Stimulated activated CD8-positive, alpha-beta memory T cell treated with anti-CD3 and anti-CD28 coated beads, Interleukin-4, amount 100 ng/mL, for 1 hour (primary cell): ENCODE measurements at places on chromosomes 5 and 9.

GRCh38 chr5:81768935-81769452, 18.1 kb upstream of the SSBP2 start:
- DNase-seq, result no peak

- no peak for DNase-seq
These were observed 10.5 kb downstream of the LURAP1L start for GRCh38 chr9:12785260-12785770.

DNA sequence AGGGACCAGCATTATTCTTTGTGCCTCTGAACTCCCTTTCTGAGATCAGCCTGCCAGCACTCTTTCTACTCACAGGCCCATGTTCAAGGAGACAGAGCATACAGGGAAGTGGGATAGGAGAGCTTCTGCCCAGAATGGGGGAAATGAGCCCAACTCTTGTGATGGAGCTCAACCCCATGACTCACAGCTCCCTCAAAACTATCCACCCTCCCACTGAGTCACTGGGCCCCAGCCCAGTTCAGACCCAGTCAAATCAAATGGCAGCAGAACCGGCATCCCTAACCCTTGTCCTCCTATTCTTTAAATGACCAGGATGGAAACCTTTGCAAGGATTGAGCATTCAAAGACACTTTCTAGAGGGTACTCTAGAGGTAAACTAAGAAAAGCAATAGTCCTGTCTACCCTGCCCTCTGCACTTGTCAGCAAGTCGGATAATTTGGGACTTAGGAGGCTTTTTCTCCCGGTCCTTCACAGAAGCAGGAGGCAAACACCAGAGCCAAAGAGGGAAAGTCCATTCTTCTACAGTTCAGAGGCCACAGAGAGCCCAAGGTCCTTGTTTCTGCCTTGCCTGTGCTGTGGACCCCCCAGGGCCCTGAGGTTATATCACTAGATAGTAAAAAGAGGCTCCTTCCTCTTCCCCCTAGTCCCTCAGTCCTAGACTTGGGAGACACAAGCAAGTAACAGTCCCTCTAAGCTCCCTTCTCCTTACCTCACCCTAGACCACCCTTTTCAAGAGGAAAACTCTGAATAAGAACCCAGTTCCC, 3.2 kb downstream of the ATOSB start:
- DNase-seq, result no peak

DNA sequence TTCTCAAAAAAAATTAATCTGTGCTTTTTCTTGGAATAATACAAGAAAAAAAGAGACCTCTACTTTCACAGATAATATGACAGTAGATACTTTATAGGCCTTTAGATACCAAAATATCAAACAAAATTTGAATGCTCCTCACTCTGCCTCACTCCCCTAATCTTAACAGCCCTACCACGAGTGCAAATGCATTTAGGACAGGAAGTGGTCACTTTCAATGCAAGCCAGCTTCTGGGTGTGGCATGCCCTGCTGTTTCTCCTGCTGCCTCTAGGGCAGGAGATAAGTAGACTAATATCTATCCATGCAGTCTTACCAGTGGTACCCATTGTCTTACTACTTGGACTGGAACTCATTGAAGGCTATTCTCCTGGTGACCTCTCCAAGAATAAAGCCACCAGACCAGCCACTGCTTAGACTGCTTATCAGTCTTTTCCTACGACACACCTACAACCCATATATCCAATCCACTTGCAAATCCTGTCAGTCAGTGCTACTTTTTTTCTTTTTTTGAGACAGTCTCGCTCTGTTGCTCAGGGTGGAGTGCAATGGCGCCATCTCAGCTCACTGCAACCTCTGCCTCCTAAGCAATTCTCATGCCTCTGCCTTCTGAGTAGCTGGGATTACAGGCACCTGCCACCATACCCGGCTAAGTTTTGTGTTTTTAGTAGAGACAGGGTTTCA, 23.0 kb downstream of the FRRS1L start:
- no peak for DNase-seq

DNA sequence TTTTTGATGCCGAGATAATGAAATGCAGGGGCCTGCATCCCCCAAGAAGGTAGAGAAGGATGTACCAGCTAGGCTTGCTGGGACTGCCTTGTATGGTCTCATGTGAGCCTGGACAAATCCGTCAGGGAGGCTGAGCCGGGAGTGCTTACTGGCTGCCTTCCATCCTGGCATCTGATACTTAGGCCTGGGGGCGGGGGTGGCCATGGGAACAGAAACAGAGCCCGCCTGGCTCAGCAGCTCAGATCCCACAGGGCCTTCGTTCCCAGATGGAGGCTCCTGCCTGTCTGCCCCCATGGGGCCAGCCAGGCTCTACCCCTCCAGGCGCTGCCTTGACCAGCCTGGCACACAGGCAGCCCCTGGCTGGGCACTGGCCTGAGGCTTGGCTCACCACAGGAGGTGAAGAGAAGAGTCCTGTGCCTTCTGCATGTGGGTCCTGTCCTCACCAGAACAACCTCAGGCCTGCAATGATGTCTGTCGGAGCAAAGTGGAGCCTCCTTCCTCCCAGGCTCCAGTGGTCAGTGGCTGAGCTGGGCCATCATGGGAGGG, 10.5 kb upstream of the SPATA31E1 start:
- DNase-seq, result no peak
